Stimulated activated effector memory CD8-positive, alpha-beta T cell treated with anti-CD3 and anti-CD28 coated beads, Interleukin-12 subunit alpha, Interleukin-12 subunit beta, amount 100 ng/mL, for 72 hours (primary cell): ENCODE measurements at places on chromosomes 13 and 19.

DNA sequence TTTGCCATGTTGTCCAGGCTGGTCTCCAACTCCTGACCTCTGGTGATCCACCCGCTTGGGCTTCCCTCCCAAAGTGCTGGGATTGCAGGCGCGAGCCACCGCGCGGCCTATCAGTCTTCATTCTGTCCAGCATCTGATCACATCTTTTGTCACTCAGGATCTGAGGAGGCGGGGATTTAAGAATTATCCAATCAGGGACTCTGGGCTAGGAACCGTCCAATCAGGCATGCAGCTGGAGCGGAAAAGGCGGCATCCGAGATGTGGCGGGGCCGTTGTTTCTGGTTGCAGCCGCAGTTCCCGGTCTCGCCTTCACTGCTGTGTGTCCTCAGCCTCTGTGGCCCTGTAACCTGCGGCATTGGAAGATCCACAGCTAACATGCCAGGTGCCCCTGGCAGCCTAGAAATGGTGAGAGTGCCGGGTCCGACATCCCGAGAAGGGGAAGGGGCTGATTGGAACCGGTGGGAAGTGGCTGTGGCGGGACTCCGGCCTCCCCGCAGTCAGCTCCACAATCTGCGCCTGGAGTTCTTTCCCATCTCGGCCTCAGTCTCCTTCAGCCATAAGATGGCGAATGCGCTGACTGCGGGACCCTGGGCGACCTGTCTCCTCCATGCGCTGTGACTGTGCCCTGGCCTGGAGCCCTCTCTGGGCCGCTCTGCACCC is at the start of gene ZNF729:
Gene ZNF729, plus strand, starts transcription at position 291 of the 660 bp plus-strand sequence. Its CDS starts 85 bp downstream, at position 376.
- no peak for DNase-seq

GRCh38 chr19:53977429-53977990 is 13.9 kb upstream of the CACNG6 start:
- DNase-seq = peak; percentile 73

- no peak for DNase-seq
Observed at GRCh38 chr13:100552755-100553154, 35.8 kb downstream of the GGACT start.

- no peak for DNase-seq
Observed at GRCh38 chr13:79056706-79057105, 349.3 kb downstream of the RBM26 start.

DNA sequence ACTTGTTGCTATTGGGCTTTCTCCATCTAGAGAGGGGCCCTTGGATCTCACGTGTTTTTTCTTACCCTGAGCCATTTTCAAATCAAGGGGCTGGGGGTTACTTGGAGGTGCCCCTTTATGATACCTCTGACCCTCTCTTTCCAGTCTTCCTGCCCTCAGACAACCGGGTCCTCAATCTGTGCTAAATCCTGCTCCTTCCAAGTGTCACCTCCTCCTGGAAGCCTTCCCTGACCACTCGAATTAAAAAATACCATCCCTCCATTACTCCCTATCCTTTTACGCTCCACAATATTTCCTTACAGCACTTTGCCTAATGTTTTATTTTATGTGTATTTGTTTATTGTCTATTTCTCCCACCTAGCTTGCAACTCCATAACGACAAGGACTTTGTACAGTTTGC is 3.3 kb downstream of the KLK8 start:
- DNase-seq = no peak

GRCh38 chr19:17471410-17472125 is 1.2 kb downstream of the SLC27A1 start:
- DNase-seq = no peak
